ENCODE measurements at places on chromosomes 2 and 18.

DNA sequence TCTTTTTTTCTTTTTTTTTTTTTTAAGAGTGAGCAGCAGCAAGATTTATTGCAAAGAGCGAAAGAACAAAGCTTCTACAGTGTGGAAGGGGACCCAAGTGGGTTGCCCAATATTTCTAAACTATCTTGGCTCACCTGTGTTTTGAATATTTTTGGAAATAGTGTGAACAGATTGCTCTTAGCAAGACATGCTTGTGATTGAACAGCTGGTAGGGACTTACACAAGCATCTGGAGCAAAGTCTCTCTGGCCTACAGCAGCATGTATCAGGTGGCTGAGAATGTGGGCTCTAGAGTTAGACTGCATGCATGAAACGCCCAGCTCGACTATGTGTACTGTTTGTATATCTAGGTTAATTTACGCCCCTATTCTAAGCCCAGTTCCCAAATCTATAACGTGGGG is 40.3 kb upstream of the FBXO11 start:
- no peak for DNase-seq

DNA sequence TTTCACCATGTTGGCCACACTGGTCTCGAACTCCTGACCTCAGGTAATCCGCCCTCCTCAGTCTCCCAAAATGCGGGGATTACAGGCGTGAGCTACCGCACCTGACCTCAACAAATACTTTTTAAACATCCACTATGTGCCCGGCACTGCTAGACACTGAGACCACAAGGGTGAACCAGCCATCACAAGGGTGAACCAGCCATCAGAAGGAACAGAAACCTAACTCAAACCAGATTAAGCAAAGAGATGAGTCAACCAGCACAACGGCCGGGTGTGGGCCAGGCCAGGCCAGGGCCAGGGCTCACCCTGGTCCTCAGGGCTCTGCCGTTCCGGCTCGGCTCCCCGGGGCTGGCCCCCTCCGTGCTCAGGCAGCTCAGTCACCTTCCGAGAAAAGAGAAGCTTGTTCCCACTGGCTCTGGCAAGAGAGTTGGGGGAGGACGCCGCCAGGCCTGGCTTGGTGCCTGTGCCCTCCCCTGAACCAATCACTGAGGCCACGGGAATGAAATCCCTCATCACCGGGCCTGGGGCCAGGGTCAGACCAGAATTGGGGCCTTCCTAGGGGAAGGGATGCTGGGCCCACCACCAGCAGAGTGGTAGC is 4.4 kb downstream of the TEX44 start:
- no peak for DNase-seq

DNA sequence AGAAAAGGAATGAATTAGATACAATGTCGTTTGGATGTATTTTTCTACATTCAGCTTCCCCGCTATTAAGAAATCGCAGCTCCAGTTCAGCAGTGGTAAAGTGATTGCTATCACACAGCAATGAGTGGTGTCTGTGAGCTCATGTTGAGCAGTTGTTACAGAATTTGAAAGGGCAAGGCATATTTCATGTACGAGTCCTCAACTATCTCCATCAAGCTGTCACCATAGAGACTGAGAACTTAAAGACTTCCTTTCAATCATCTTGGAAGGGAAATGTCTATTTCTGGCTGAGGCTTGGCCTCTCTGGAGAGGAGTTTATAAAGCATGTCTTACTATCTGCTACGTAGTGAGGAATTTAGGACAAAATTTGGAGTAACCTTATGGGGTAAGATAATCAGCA is 24.4 kb upstream of the FAM117B start:
- no peak for DNase-seq

DNA sequence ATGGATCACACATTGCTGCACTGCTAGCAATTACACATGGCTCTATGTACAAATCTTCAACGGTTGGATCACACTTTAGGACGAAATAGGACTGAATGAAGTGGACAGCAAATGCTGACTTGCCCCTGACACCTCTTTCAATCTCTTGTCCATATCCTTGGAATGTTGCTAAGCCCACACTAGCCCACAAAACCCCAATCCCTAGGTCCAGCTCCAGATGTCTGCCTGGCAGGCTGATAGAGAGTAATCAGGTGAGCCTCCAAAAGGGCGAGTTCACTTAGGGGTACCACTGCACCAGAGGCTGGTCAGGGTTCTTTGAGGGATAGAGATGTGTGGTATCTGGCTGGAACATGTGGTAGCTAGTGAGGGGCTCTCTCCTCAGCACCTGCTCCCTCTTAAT is 18.5 kb upstream of the FHOD3 start:
- DNase-seq = no peak

- no peak for DNase-seq
Observed at GRCh38 chr2:41697389-41697788, 350.4 kb upstream of the PKDCC start.

- DNase-seq = no peak
Observed at GRCh38 chr2:158539176-158540005, 82.6 kb downstream of the PKP4 start.

GRCh38 chr2:191064590-191064989 is 50.6 kb upstream of the STAT1 start:
- DNase-seq = no peak

GRCh38 chr2:151570191-151570590 is 160.5 kb downstream of the RIF1 start:
- no peak for DNase-seq

DNA sequence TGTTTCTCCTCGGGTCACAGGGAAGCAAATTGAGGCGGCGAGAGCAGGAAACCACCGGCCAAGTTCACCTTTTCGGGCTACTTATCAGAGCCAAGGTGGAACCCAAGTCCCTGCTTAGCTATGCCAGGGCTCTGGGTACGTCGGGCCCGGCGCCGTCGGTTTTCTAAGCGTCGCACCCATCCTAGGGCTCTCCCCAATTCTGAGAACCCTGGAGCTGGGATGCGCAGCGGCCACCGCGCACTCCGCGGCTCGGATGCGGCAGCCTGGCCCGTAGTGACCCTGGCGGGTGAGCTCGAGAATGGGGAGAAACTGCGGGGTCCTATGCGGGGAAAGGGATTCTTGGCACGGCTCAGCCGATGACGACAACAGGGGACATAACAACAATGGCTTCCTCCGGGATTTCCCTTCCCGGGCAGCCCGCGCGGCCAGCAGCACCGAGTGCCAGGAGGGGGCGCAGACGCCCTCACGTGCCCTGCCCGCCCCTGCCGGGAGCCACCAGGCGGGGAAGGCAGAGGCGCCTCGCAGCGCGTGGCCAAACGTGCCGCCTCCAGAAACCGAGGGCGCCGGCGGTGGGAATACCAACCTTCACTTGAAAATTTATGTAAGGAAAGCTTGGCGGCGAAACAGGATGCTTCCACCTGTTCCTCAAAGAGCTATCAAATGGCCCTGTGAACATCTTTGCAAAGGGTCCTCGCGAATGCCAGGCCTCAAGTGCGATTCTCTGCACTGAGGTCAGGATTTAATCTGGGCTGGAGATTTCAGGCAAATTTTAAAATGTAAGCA is 2.1 kb upstream of the SLC30A3 start:
- DNase-seq = peak; percentile 76

- DNase-seq = no peak
Observed at GRCh38 chr18:37265382-37265781, 300.2 kb downstream of the CELF4 start.

- no peak for DNase-seq
Observed at GRCh38 chr2:219417374-219417773, 803 bp upstream of the DES start.

GRCh38 chr2:102279391-102279735 is 32.0 kb upstream of the IL1RL1 start:
- no peak for DNase-seq

DNA sequence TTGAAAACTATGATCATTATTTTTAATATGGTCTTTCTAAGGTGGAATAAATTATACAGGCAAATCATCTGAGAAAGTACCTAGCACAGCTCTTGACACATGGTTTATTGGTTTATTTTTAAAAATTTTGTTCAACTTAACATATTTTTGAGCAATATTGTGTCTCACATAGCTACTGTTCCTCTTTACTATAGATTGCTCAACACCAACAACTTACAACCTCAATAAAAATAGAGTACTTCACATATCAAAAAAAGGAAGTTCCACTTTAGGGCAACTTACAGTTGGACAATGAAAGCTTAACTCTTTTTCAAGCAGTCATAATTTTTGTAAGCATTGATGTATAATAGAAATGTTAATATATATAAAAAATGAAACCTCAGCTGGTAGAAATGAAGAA is 440.9 kb upstream of the UBE2E3 start:
- no peak for DNase-seq

- DNase-seq = no peak
Observed at GRCh38 chr2:147845411-147845971, 662 bp downstream of the ACVR2A start.

- no peak for DNase-seq
Observed at GRCh38 chr18:60809937-60810336, 437.4 kb upstream of the MC4R start.

DNA sequence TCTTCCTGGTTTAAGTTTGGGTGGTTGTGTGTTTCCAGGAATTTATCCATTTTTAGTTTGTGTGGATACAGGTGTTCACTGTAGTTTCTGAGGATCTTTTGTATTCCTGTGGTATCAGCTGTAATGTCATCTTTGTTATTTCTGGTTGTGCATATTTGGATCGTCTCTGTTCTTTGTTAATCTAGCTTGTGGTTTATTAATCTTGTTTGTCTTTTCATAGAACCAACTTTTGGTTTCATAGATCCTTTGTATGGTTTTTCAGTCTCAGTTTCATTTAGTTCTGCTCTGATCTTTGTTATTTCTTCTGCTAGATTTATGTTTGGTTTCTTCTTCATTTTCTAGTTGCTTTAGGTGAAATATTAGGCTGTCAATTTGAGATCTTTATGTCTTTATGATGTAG is 202.4 kb upstream of the ZSWIM2 start:
- DNase-seq = no peak

GRCh38 chr2:182767578-182767977 is 51.5 kb downstream of the DNAJC10 start:
- no peak for DNase-seq

GRCh38 chr2:147641651-147642050 is 203.2 kb upstream of the ACVR2A start:
- no peak for DNase-seq

DNA sequence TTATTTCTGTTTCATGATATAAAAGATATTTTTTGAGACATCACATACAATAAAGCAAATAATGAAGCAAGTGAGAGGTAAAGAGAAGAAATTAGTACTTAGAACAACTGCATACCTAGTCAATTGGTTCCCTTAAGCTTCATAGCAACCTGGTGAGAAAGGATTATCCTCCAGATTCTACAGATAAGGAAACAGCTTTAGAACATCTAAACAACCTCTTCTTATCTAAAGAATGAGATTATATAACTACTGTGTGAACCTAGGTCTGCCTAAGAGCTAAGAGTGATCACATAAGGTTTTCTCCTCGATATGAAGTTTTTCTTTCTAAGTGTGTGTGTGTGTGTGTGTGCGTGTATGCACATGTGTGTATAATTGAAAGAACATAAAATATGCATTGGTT is 265.1 kb downstream of the NOL4 start:
- no peak for DNase-seq

GRCh38 chr2:191664823-191665677 is 12.9 kb upstream of the NABP1 start:
- DNase-seq = no peak

DNA sequence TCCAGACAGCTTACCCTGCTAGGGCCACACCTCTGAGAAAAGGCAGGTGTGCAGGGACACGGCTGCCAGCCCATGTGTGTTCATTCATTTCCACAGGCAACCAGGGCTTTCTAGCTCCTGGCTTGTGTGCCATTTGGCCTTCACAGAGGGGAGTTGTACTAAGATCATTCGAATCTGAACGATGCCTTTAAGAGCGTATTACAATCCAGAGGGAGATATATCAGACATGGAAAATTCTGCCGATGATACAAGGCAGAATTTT is 64.2 kb upstream of the OTOF start:
- DNase-seq = no peak
